ENCODE measurements at places on chromosomes 5 and 9. TPM values are rescaled to one million over a fixed set of nuclear protein-coding genes. Genes with fewer than 3 reads are reported as not detected.

FBN2 gene
- total RNA-seq: 14.7 TPM

FAM169A gene
- total RNA-seq: 0.17 TPM

TSLP gene
- total RNA-seq: 2.5 TPM

ATOSB gene
- total RNA-seq: 19.5 TPM

NMUR2 gene
- total RNA-seq: not detected

DELE1 gene
- 33.1 TPM for total RNA-seq

SNX24 gene
- total RNA-seq: 8.1 TPM

PCDHB11 gene
- total RNA-seq: 0.69 TPM
